ENCODE measurements at places on chromosomes 1 and 21.

DNA sequence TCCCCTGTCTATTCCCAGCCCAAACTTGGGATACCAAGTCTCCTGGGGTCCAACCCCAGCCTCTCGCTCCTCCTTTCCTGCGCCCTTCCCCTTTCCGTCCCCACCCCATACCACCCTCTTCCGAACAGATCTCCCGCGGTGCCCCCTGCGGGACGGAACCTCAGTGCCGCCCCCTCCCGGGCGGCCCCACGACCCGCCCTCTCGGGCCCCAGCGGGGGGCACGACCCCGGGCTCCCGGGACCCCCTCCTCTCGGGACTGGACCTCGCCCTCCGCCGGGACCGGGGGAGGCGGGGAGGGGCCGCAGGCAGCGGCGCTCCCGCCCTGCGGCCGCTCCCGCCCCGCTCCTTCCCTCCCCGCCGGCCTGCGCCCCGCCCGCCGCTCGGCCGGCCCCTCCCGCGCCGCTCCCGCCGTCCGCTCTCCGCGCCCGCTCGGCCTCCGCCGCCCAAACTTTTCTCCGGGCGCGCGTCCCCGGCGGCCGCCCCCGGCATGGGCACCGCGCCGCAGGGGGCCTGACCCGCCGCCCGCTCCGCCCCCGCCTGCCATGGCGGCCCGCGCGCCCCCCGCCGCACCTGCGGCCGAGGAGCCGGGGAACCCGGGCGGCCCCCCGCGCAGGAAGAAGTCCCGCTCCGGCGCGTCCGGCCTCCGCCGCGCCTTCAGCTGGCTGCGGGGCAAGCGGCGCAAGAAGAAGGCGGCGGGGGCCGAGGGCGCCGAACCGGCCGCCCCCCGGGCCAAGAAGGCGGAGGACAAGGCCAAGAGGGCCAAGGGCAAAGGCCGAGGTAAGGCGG, 39.0 kb upstream of the SYNC start:
- peak; percentile 31 for DNase-seq

DNA sequence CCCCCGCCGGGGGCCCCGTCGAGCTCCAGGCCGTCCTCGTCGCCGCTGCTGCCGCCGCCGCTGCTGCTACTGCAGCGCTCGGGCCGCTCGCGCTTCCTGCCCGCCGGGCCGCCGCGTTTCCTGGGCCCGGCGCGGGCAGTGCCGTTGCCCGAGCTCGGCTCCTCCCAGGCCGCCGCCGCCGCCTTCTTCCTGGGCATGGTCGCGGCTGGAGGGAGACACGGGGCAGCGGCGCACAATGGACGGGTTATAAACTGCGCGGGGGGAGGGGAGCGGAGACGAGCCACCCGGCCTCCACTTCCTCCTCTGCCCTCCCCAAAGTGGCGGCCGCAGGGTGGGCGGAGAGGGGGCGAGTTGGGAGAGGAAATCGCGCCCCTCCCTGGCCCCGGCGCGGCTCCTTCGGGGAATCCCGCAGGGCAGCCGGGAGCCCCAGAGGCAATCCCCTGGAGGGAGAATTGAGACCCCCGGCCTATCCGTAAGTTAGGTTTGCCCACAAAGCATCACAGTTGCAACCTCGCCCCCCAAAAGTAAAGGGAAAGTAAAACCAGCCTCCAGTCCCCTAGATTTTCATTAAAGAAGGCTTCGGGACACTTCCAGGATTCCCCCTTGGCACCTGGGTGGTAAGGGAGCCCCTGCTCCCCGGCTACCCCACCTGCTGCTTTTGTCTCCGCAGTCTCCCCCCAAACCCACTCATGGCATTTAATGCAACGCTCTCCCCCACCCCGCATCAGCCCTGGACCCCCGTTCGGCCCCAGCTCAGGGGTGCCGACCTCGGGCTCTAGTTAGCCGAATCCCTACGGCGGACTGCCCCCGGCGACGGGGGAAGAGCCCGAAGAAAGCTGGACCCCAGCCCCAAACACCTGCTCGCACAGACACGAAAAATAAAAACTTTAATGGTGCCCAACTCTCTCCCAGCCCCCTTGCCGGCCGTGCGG, 893 bp downstream of the RCC2 start:
- DNase-seq: peak; percentile 71

GRCh38 chr1:7327849-7328248, 443.2 kb upstream of the VAMP3 start:
- no peak for DNase-seq

DNA sequence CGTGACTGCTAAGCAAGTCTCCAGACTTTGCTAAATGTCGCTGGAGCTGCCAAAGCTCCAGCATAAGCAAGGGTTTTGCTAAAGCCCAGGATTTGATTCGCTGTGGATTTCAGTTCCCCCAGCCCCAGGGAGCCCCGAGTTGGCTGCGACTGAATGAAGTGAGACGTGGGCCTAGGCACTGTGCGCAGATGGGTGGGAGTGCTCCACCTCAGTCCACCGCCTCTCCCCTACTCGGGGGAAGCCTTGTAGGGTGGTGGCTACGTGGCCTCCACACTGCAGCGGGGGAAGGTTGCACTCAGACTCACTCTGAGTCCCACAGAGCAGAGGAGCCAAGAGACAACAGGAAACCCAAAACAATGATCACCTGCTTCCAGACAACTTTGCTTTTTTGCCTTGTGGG, 397.8 kb upstream of the VAMP3 start:
- no peak for DNase-seq

DNA sequence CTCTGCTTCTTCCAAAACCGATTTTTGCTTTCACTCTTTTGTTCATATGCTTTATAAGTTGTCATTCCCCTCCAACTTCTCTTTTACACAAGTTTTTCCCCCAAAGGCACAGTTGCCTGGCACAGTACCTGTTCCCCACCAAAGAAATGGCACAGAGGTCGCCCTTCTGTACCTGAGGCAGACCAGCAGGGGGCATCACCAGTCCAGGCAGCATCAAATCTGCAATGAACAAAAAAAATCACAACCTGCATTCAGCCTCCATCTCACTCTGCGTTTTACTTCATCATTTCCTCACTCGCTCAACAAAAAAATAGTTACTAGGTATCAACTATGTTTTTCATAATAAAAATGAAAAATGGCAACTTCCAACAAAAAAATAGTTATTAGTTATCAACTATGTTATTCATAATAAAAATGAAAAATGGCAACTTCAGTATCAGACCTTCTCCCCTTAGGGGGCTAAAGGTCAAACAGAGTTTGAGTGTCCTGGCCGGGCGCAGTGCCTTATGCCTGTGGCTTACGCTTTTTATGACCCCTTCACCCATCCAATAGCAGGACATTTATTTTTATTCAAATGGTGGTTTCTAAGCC, 4.1 kb downstream of the EIF2D start:
- peak; percentile 32 for DNase-seq

- DNase-seq: no peak
Observed at GRCh38 chr1:78318011-78318410, 172.8 kb upstream of the PTGFR start.

DNA sequence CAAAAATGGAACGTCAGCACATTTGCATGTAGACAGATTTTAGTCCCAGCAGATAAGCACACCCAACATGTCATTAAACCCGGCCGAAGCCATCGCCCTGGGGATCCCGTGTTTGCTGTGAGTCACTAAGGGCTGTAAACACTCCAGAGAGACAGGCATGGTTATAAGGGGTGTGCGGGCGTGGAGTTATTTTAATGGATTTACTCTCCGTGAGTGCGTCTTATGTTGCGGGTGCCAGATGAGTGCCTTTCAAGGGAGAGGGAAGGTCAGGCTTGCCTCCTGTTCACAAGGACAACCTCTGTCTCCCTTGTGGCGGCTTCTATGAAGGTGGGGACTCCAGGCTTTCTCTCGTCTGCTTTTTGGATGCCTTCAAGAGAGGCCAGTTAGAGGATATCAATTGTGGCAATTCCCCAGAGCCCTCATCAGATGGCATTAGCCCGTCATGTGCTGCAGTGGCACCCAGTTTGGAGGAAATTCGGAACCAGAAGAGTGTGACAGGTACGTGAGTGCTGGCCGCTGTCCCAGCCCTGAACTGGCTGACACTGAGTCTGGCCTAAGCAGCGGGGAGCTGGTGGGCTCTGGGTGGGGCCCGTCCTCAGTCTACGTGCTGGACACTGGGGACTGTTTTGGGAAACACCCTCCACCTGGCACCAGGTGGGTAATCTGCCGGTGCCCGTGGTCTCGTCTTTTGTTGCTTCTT, 223.8 kb upstream of the TMEM51 start:
- no peak for DNase-seq

GRCh38 chr1:27142464-27142863, 12.5 kb downstream of the SLC9A1 start:
- peak; percentile 58 for DNase-seq

- no peak for DNase-seq
Observed at GRCh38 chr1:225427235-225428067, at the start of gene LBR. Gene LBR, minus strand, starts transcription at chr1:225428038. Its CDS starts 3,963 bp downstream, at chr1:225424075.

DNA sequence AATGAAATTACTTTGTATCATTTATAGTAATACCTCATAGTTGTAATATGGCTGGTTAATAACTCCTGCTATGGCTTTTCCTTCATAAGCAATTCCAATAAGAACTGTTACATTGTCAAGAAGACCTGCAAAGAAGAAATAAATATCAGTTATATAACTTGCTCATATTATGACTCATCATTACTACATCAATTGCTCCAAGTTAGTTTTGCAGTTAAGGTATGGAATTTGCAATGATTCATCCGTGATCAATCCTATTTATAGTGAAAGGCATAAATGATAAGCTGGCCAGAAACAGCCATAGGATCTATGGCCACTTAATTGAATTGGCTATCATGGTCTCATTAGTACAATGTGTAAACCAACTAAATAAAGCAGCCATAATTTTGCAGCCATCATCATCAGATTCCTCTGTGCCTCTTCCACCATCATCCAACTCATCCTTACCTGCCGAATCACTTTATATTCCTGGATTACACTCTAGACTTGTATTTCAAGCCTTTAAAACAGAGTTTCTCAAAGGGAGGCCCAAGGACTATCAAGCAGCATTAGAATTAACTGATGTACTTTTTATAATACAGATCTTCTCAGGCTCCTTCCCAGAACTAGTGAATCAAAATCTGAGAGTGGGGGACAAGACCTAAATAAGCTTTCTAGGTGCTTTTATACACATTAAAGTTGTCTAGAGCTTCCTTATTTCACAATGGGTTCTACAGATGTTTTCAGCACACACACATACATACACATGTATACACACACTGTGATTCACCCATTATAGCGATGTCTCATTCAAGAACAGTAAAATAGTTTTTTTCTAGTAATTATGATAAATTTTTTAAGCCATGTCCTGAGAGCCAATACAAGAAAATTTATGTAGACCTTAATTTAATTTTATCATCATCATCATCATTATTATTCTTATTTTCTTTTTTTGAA, 21.2 kb upstream of the EPRS1 start:
- DNase-seq: no peak

GRCh38 chr1:3056641-3057040, 12.4 kb upstream of the PRDM16 start:
- DNase-seq: no peak

DNA sequence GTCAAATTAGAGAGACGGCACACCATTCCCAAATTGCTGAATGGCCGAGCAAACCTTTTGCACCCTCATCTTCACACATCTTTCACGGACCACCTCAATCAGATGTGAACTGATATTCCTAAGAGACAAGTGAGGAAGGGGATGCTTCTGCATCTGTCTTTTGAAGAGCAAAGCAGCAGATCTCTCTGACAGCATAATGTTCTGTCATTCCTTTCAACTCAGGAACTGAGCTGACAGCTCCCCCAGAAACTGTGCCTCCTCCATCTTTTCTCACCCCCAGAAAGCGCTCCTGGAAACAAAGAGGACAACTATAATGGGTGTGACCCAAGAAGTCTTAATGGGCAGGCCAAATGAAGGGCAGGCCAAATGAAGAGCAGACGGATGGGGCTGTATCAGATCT, 256.4 kb downstream of the C1orf94 start:
- no peak for DNase-seq

- DNase-seq: no peak
Observed at GRCh38 chr1:46595127-46595526, 8.9 kb downstream of the MKNK1 start.

GRCh38 chr21:36926989-36927718, 39.3 kb downstream of the HLCS start:
- DNase-seq: peak; percentile 32

GRCh38 chr1:160811147-160811546, 15.2 kb downstream of the LY9 start:
- DNase-seq: no peak

- no peak for DNase-seq
Observed at GRCh38 chr1:1985375-1986050, 18.1 kb downstream of the CFAP74 start.

DNA sequence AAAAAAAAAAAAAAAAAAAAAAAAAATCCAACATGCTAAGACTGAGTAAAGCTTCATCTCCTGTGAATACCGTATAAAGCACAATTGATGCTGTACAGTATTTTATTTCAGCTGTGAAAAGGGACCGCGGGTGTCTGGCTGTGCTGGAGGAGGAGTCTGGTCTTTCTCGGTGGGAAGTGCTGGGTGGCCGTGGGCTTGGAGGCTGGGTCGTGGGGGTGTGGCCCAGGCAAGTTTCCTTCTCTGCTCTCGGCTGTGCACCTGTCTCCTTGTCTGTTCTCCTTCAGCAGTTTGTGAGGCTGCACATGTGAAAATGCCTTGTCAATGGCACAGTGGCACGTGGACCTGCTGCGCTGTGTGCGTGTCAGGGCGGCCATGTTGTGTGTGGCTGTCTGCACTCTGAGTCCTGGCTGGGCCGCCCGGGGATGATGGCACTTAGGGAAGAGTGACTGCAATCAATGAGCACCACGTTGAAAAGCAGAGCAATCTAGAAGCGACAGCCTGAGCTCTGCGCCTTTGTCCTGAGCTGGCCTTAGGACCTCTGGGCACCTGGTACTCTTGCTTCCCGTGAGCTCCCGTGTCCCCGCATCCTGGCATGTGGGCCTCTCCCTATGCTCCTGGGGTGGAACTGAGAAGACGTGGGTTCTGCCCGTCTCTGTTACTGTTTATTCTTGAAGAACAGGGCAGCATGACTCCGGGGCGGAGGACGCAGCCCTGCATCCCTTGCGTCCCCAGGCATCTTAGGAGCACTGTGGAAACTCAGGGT, 14.5 kb downstream of the AGPAT3 start:
- DNase-seq: no peak

DNA sequence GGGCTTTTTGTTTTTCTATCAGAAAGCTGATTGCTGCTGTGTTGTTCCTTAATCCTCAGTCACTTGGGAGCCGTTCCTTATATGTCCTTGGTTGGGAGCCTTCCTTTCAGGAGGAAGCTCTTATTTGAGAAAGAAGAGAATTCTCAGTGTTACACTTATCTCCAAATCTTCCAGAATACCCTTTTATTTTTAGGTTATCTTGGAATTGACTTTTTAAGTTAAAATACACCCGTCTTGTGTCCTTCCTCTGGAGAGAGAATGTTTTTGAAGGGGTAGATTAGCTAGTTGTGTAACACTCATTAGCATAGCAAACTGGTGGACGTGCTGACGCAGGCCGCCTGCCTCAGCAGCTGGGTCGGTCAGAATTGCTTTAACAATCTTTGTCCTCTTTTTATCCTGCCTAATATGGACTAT, 42.1 kb downstream of the LRRC8B start:
- DNase-seq: no peak

Data from NCI-H146 (cell line).